M059J (cell line): ENCODE measurements at places on chromosomes 6 and 20. TPM values are rescaled to one million over a fixed set of nuclear protein-coding genes. Genes with fewer than 3 reads are reported as not detected.

SAMD3 gene
- 2.8 and 4.2 TPM in 2 replicates for total RNA-seq

- no peak for DNase-seq
Measured at GRCh38 chr6:1893470-1894130, 283.9 kb downstream of the FOXC1 start.

GRCh38 chr20:57581202-57582028 is 20.5 kb downstream of the PCK1 start:
- no peak for DNase-seq

GRCh38 chr6:136249336-136249735 is 775 bp downstream of the MTFR2 start:
- peak; percentile 46 for DNase-seq

- DNase-seq = no peak
Measured at GRCh38 chr6:113004054-113004453, 656.9 kb downstream of the RFPL4B start.

LY6G6C gene
- not detected in 2 replicates for total RNA-seq

- no peak for DNase-seq
Measured at GRCh38 chr6:149513915-149514314, 29.1 kb upstream of the ZC3H12D start.

DNA sequence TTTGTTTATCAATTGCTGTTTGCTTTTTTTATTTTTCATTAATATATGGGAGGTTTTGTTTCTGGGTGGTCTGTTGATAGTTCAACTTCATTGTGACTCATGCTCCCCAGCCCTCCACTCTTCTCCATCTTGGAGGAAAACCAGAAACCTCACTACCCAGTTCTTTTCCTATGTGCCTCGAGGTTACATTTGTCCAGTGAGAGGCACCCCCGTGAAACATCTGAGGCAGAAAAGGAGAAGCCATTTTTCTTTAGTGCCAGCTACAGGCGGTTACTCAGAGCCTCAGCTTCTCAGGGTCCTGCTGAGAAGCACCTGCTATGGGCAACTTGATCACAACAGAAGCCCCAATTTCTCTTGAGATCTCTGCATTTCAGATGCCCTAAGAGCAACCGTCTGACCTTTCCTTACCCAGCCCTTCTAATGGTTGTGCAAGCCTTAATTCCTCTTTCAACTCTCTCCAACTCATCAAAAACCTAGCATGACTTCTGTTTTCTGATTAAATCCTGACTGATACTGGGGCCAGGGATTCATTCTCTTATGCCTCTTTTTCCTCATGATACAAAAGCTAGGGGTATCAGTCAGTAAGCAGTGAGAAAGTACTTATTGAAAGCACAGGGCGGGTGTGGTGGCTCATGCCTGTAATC is 144.6 kb downstream of the ELOVL4 start:
- DNase-seq = no peak
